SK-N-SH treated with all-trans-retinoic acid at 6 μM for 48 hours (cell line): ENCODE measurements at places on chromosomes 3 and 15.

GRCh38 chr15:83300826-83301225 lies 16.4 kb upstream of the BNC1 start:
- ATAC-seq = no peak

DNA sequence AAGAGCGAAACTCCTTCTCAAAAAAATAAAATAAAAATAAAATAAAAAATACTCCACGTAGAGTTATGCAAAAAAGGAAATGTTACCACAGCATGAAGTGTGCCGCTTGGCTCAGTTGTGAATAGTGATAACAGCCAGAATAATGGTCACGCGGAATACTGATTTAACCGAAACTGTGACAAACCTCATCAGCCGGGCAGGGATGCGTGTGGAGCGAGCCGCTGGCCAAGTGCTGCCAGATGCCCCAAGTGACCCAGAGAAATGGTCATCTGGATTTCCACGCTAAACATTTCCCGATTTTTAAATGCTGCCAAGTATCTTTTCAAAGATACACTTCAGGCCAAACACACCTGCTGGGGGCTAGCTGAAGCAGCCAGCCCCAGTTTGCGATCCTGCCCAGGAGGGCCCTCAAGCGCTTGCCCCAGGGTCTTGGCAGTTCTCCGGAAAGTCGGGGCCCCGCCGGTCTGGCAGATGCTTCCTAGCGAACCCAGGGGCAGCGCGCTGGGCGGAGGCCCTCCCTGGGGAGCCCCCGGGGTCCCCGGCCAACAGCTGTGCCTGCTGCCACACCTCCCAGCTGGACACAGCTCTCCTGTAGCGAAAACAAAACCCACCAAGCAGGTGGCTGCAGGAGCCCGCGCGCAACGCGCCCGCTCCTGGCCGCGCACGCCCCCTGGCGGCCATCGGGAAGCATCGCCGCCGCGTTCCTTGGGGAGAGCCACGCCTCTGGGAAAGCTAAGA lies 35.1 kb downstream of the CMTM6 start:
- ATAC-seq = peak; percentile 90

DNA sequence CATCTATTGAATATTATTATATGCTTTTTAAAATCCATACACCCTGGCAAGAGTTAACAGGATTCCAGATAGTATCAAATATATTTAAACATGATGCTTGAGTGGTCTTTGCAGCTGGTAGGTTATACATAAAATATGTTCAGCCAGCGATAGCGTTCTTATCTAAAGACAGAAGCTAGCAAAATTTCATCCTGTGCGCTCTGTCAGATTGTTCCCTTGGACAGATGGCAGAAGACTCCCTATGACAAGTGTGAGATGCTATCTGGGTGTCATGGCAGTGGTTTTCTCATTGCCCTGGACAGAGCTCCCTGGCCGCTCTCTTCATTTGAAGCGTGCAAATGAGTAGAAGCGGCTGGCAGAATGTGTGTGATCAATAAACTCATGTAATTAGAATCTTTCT lies 175.2 kb upstream of the SOX14 start:
- peak; percentile 37; the same call in 1 of the 3 replicates for ATAC-seq

GRCh38 chr3:71045917-71046282 lies 537.6 kb downstream of the FOXP1 start:
- ATAC-seq = no peak

GRCh38 chr3:117084739-117085270 lies 375.2 kb downstream of the TUSC7 start:
- ATAC-seq = peak; percentile 63; the same call in 2 of the 3 replicates

GRCh38 chr15:70323111-70323851 lies 225.6 kb upstream of the TLE3 start:
- peak; percentile 45 for ATAC-seq

- ATAC-seq = no peak
These were observed 62.2 kb upstream of the SEC61A1 start for GRCh38 chr3:127990051-127990450.

DNA sequence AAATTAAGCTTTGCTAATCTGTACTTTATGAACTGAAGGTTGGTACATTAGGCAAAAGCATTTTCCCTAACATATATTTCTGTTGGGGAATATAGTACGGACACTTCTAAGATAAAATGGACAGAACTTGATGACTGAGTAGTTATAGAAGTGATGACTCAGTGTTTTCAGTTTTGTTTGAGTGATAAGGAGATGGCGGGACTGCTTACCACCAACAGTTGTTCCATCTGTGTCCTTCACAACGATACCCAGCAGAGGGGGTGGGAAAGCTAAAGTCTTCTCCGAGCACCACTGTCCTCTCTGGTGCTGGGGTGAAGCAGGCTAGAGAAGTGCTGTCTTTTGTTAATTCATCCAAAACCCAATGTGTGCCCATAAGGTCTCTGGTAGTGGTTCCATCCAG lies 195.8 kb downstream of the CD47 start:
- ATAC-seq = no peak

DNA sequence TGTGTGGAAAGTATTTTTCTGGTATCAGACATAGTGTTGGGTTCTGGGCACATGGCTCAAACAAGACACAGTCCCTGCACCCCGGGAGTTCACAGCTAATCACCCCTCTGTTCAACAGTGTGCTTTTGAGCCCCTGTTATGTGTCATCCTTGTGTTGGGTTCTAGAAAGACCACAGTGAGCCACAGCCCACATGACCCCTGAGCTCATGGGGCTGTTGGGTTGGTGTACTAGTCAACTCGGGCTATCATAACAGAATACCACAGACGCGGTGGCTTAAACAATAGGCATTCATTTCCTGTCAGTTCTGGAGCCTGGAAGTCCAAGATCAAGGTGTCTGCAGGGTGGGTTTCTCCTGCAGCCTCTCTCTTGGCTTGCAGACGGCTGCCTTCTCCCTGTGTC lies 100.0 kb downstream of the DNAJB8 start:
- ATAC-seq = no peak

DNA sequence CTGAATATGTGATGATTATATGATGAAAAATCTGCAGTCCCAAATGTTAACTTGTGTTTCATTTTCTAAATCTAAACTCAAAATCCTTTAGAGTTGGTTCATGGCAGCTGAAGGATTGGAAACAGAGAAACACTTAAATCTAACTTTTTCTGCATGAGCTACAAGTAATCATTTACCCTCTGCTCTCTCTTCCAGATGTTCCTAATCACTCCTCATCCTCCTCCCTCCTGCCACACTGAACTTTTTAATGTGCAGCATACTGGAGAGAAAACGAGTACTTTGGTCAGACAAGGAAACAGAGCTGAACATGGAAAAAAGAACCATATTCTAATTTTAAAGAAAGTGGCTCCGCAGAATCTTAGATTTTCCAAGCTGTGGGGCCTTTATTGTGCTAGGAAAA lies 321.2 kb upstream of the COL8A1 start:
- no peak for ATAC-seq

DNA sequence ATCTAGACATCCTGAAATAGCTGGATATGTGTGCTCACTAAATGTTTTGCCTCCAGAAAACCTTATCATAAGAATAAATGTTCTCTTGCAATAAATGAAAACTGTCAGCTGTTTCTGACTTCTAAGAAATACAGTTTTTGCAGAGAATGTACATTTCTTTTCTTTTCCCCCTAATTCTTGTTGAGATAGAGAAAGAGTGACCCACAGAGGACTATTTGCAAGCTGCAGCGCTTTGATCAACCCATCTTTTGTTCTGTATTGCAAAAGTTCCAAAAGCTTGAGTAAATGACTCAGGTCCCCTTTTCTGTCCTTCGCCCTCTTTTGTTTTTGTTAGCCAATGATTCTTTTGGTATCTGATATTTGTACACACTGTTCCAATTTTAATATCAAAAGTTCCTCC lies 141.9 kb downstream of the BBX start:
- ATAC-seq = no peak

- ATAC-seq = no peak
These were observed 18.2 kb downstream of the CCR4 start for GRCh38 chr3:32969656-32970055.

- peak; percentile 78 for ATAC-seq
These were observed 159.5 kb upstream of the LPP start for GRCh38 chr3:187994221-187995042.

DNA sequence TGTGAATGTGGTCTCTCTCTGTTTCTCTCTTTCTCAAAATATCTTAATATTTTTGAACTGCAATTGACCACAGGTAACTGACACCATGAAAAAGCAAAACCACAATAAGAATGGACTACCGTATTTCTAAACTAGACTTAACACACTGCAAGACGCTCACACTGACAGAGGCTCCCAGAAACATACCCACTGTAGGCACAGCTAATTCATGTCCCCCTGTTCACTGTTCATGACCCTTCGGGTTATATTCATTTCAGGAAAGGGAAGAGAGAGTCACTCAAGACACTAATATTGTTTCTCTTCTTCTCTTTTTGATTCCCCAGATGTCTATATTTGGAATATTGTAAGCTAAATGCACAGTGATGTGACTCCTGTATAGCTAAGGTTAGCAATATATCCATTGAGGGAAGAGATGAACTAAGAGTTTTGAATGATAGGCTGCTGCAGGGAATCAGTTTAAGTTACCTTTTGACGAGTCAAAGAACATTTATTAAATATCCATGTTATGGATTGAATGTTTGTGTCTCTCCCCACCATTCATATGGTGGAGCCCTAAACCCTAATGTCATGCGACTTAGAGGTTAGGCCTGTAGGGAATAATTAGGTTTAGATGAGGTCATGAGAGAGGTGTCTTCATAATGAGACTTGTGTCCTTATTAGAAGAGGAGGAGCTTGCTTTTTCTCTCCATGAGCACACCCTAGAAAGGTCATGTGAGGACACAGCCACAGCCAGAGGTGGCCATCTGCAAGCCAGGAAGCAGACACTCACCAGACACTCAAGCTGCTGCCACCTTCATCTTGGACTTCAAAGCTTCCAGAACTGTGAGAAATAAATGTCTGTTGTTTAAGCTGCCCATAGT lies 216.6 kb upstream of the GRM7 start:
- no peak for ATAC-seq

DNA sequence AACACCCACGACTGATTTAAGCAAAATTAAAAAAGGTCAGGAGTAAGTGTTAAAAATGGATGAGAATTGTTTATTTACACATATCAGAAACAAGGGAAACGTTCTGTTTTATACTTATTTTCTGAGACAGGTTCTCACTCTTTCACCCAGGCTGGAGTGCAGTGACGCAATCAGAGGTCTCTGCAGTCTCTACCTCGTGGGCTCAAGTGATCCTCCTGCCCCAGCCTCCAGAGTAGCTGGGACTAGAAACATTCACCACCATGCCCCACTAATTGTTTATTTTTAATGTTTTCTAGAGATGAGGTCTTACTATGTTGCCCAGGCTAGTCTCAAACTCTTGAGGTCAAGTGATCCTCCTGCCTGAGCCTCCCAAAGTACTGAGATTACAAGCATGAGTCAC lies 1080.3 kb downstream of the ROBO1 start:
- no peak for ATAC-seq

DNA sequence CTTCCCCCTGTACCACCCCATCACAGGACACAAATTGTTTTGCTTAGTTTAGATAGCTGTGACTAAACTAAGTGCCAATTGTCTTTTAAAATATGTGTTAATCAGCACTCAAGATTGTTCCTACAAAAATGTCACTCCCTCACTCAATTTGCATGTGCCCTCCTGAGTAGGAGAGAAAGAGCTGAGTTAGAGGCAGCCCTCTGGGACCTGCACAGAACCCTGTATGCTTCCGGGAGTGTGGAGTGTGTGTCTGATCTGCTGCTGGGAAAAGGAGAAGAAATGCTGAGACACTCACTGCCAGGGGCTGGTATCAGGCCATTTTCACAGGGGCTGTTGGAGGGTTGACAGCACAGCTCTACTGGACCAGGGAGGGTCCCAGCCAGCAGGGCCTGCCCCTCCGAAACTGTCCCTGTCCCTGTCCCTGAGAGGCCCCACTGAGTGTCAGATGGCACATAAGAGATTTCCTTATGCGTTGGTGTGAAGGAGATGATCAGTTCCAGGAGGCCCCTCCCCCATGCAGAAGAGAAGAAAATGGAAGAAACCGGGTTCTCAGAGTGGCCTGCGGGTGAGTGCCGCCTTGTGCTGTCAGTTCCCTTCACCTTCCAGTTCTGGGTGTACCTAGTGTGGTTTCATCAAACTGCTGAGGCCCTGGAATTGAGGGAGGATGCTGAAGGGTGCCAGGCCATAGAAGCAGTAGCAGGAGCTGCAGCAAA lies 3.9 kb upstream of the B3GNT5 start:
- no peak for ATAC-seq

GRCh38 chr15:22228101-22228762 lies 147.9 kb downstream of the OR4M2 start:
- no peak for ATAC-seq

DNA sequence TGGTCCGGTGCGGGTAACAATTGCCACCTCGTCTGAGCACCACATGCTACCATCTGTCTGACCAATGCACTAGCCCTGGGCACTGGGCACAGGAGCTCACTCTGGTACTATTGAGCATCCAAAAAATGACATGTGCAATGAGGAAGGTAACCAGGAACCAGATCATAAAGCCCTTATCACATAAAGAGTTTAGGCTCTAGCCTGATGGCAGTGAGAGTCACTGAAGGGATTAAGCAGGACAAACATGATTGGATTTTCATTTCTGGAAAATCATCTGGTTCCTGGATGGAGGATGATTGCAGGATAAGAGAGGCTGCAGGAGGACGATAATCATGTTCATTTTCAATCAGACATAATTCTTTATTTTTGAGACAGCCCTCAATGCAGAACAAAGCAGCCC lies 12.4 kb downstream of the NDUFB4 start:
- peak; percentile 47 for ATAC-seq

DNA sequence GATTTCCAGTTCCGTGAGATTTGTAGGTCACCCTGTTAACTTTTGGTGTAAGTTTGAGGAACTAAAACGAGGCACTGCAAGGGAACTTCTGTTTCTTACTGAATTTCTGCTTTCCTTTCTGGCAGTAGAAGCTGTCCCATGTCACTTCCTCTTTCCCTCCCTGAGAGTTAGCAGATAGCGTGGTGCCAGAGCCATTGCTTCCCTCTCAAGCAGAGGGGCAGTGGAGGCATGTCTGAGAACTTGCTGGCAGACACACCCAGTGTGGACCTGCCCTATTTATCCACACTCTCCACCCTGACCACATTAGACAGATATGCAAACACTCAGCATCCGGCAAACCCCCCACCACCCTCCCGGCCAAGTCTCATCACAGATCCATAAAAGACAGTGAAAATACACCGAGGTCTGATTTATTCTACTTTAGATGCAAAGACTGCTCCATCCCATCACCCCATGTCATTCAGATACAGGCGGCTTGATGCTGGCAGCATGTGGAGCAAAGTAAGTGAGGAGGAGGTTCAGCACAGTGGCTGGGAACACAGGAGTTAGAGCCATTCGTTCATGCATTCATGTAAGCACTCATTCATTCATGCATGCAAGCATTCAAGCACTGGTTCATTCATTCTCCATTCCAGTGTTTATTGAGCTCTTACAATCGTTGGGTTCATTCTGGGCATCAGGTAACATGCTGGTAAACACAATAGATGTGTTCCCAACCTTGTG lies 324.7 kb downstream of the SHQ1 start:
- no peak for ATAC-seq

DNA sequence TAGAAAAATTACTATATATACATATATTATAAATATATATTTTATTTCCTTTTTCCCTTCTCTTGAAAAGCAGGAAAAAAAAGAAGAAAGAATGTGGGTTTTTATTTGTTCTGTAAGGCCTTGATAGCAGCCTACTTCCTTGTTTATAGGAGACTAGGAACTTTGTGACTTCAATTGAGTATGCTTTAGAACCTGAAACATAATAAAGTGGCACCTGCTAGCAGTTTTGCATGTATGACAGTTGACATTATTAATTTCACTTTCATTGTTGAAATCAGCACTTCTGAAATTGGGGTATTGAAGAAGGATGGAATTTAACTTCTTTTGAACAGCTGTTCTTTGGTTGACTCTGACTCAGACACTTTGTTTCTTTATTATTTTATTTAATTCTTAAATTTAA lies 56.9 kb downstream of the GLCE start:
- no peak for ATAC-seq
